Ovary (tissue), 10 donors: ENCODE measurements at places on chromosomes 2 and 18. TPM values are rescaled to one million over a fixed set of nuclear protein-coding genes. Genes with fewer than 3 reads are reported as not detected.

DNA sequence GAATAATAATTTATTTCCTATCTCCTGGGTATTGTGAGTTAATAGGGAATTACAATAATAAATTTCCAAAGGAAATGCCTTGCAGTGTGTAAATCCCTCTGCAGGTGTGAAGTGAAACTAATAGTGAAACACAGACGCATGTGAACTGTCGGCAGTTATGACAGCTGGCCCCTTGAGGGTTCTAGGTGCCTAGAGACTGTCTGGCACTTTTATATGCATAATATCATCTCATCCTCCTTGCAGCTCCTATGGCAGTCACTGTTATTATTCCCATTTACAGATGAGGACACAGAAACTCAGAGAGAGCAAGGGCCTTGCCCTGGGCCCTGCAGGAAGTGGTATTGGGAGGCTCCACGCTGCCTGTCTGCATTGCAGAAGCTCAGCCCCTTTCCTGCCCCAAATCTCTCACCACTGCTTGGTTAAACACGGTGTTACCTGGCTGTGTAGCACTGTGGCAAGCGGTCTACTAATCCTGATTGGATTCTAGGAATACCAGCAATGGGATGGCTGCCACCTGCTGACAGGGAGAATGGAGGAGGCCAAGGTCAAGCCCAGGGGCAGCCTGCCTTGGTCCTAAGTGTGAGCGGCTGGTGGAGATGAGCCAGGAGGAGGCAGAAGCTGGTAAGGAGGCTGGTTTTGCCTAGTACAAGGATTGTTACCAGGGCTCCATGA, 32.8 kb upstream of the ACKR3 start:
- no peak for DNase-seq

DNA sequence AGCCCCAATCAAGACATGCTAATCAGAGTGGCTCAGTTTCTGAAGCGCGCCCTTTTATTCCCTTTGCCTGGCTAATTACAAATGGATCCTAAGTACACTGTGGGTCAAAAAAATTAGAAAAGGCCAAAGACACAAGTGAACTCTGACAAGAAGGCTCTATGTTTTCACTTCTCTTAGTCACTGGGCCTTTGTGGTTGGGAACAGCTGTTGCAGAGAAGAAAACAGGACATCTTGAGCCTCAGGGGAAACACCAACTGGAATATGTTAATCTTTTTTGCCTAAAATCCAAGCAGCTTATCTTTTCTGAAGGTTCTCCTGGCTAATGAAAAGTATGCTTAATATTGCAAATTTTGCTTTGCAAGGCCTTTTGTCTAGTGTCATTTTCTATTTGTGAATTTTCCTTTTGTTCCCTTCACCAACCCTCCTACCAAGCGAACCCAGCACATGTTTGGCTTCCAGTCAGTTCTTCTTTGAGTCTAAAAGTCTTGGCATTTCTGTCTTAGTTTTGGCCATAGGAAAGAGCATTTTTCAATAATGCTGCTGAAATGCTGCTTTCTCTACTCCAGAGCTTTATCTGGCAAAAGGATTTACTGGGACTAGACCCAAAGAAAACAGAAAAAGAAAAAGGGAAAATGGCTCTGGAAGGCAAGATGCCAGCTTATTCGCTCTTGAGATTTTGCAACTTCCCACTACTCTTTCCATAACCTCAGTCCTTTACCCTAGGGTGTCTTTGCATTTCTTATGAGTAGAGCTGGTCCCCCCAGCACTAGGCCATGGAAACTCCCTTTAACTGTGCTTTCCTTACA, 440.2 kb upstream of the ST6GAL2 start:
- DNase-seq = no peak

GRCh38 chr2:19473350-19473749, 114.9 kb upstream of the OSR1 start:
- DNase-seq = no peak

SCYGR4 gene
- total RNA-seq = not detected

GRCh38 chr2:168245074-168245825, 2.1 kb downstream of the STK39 start:
- DNase-seq = no peak

RAB17 gene
- 0.76 TPM for total RNA-seq

ADD2 gene
- total RNA-seq = 6.2 TPM

- DNase-seq = no peak
Observed at GRCh38 chr18:63454497-63454896, 22.3 kb upstream of the SERPINB5 start.

RNF125 gene
- 1.2 TPM for total RNA-seq

DNA sequence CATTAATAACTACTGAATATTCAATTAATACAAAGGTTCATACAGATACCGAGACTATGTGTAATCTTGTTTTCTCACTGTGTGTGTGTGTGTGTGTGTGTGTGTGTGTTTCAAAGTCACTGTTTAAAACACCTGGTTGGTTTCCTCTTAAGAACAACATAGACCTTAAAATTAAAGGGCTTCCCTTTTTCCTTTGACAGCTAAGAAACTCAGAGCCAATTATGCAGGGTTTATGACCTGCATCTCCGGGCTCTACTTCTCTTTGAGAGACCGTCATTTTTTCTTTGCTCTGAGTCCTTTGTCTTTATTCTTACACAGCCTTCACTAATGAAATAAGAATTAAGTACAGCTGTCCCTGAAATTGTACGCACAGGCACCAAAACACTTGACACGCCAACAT, 145.6 kb downstream of the HDAC4 start:
- DNase-seq = no peak

GRCh38 chr18:37554399-37554787, 11.2 kb downstream of the CELF4 start:
- DNase-seq = no peak

DNA sequence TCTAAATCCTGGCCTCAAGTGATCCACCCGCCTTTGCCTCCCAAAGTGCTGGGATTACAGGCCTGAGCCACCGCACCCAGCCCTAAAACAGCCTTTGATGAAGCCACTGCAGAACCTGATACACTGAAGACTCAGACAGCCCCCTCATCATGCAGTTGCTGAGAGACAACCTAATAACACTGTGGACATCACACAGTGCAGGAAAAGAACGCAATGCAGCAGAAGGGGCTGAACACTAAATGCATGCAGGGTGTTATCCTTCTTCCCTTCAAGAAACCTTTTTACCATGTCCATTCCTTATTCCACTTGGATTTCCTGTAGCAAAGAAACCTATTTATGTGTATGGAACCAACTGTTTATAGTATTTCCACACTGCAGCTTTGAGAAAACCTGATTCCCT, 35.7 kb downstream of the MGAT4A start:
- DNase-seq = no peak

DNA sequence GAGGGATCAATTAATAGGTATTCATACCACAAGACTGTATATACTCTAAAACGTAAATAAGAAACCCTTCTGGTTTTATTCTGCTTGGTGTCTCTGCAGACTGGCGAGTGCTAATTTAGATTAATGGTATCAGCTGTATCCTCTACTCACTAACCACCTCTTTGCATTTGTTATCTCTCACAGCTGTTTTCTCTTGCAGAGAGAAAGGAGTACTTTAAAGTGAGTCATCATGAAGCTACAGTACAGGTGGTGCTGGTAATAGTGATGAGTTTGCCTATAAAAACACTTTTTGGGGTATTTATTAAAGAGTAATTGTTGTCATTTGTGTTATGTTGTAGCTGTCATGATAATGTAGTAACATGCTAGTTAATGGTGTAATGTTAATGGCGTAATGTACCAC, 147.7 kb downstream of the NETO1 start:
- DNase-seq = no peak

FHL2 gene
- 300 TPM for total RNA-seq

- no peak for DNase-seq
Observed at GRCh38 chr2:85992611-85993010, 103.8 kb upstream of the ST3GAL5 start.

- no peak for DNase-seq
Observed at GRCh38 chr2:210170196-210170445, 1.1 kb downstream of the KANSL1L start.

- DNase-seq = no peak
Observed at GRCh38 chr2:187187519-187187918, 260.5 kb downstream of the CALCRL start.

- no peak for DNase-seq
Observed at GRCh38 chr2:160332318-160332717, 132.2 kb upstream of the ITGB6 start.

ZBTB7C gene
- 17.3 TPM for total RNA-seq
